ENCODE measurements at places on chromosomes 1 and 21.

DNA sequence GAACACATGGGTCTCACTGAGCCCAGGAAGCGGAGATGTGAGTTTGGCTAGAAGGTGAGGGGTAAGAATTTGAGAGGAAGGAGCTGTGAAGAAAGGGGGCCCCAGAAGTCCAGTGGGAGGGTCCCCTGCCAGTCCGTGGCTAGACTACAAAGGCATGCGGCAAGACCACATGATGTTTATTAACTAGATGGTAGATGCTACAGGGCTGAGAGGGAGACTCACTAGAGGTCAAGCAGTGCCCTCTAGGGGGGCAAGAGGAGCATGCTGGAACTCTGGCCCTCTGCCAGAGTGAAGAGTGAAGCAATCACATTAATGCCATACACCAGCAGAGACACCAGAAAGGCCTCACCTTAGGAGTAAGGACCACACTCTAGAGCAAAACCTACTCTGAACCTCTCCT lies 12.2 kb downstream of the KIAA0319L start:
- DNase-seq = peak; percentile 79

DNA sequence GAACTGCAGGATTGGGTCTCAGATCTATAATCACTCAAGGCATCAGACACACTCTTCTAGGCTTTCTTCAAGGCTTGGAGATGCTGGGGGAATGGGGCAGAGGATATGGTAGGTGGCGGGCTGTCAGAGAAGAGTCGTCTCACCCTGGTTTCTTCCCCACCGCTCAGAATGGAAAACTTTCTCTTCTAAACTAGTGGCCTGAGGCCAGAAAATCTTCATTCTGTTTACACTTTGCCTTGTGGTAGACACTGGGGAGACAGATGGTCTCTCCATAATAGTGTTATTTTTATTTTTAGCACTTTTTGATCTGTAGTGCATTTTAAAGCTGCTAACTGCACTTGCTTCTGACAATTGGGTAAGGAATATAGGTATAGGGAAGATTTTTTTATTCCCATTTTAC lies 2.6 kb downstream of the PRELP start:
- DNase-seq = no peak

GRCh38 chr1:182795563-182796228 lies 6.1 kb downstream of the NPL start:
- peak; percentile 98 for DNase-seq

DNA sequence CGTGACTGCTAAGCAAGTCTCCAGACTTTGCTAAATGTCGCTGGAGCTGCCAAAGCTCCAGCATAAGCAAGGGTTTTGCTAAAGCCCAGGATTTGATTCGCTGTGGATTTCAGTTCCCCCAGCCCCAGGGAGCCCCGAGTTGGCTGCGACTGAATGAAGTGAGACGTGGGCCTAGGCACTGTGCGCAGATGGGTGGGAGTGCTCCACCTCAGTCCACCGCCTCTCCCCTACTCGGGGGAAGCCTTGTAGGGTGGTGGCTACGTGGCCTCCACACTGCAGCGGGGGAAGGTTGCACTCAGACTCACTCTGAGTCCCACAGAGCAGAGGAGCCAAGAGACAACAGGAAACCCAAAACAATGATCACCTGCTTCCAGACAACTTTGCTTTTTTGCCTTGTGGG lies 397.8 kb upstream of the VAMP3 start:
- no peak for DNase-seq

GRCh38 chr1:16158993-16159831 lies 3.3 kb upstream of the EPHA2 start:
- DNase-seq = no peak

- DNase-seq = no peak
Measured at GRCh38 chr1:245154429-245155271, at the start of gene KIF26B. Gene KIF26B, plus strand, starts transcription at chr1:245154985. Its CDS starts 440 bp downstream, at chr1:245155425.

GRCh38 chr1:85734931-85735330 lies 26.7 kb upstream of the ZNHIT6 start:
- DNase-seq = no peak

DNA sequence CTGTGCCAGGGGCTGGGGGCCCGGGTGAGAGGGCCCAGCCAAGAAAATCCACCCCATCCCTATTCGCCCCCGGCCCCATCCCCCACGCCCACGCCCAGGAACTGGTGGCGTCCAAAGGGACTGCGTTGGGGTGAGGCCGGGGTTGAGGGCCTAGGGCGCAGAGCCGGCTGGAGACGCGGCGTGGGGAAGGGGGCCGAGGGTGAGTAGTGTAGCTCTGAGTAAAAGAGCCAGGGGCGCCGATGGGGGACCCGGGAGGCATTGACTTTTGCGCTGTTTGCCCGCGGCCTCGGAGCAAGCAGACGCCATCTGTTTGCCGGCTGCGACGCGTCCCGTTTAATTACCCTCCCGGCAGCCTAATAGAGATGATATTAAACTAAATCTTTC lies 3.5 kb upstream of the DMRTA2 start:
- no peak for DNase-seq

- DNase-seq = no peak
Measured at GRCh38 chr1:202713110-202713509, 2.9 kb upstream of the SYT2 start.

Measured in CD14-positive monocyte (primary cell).